ENCODE measurements at places on chromosomes 6 and 20.

- DNase-seq, result no peak
These were observed 45.6 kb upstream of the SPDEF start for GRCh38 chr6:34601706-34602105.

DNA sequence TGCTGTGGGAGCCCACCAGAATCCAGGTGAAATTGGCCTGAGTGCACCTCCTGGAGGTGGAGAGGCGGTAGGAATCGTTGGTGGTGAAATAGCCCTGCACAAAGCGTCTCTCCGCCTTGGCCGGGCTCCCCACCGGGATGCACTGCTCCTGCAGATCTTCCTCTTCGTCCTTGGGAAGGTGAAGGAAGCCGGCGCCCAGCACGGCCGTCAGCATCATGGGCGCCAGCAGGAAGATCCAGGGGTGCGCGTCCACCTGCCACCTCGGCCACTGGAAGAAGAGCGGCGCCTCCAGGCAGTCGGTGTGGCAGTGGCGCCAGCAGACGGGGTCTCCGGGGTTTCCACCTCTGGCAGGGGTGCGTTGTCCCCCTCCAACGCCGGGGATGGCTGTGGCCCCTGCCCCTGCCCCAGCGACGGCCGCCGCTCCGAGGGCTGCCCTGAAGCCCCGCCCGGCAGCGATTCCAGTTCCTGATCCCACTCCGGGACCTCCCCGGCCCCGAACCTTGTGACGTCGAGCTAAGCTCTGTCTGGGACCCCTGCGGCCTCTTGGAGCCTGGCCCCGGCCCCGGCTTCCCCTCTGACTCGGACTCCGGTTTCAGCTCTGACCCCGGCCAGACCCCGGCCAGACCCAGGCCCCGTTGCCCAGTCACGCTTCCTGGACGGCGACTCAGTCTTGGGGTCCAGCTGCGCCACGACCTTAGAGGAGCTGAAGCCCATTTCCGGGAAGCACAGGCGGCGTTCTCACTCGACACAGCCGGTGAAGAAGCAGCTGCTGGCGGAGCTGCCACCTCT, 91.9 kb downstream of the CD164 start:
- DNase-seq, result no peak

GRCh38 chr20:33475381-33476152, 14.3 kb upstream of the CBFA2T2 start:
- no peak for DNase-seq

DNA sequence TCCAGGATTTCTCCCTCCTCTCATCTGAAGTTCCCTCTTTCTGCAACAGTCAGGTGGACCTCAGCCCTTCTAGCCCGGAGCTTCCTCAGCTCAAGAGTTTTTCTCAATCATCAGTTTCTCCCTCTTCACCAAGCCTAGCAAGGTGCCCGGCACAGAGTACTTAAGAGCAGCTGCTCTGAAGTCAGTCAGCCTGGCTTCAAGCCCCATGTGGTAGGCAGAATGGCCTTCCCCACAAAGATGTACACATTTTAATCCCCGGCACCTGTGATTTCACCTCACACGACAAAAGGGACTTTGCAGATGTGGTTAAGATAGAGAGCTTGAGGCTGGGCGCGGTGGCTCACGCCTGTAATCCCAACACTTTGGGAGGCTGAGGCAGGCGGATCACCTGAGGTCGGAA, 15.1 kb upstream of the RBPJL start:
- no peak for DNase-seq
